Stimulated activated CD4-positive, alpha-beta T cell treated with anti-CD3 and anti-CD28 coated beads, Interleukin-15, amount 100 ng/mL, for 1 hour (primary cell): ENCODE measurements at places on chromosomes 5 and 9.

DNA sequence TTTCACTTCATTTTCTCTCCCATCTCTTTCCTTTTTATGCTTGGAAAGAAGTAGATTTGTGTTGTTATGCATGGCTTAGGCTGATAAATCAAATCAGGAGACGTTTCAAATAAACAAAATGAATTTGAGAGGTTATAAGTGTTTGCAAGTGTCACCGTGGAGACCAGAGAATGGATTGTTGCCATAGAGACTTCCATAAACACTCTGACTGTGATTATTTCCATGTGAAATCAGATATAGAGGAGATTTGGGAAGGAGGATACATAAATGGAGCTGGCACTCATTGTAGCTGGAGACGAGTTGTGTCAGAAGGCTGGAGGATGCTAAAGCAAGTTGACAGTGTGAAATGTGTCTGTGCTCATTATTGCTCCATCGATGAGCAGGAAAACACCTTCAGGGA lies 84.2 kb upstream of the PCSK1 start:
- no peak for DNase-seq

GRCh38 chr9:108511307-108511706 lies 344.5 kb downstream of the ACTL7B start:
- DNase-seq, result no peak

DNA sequence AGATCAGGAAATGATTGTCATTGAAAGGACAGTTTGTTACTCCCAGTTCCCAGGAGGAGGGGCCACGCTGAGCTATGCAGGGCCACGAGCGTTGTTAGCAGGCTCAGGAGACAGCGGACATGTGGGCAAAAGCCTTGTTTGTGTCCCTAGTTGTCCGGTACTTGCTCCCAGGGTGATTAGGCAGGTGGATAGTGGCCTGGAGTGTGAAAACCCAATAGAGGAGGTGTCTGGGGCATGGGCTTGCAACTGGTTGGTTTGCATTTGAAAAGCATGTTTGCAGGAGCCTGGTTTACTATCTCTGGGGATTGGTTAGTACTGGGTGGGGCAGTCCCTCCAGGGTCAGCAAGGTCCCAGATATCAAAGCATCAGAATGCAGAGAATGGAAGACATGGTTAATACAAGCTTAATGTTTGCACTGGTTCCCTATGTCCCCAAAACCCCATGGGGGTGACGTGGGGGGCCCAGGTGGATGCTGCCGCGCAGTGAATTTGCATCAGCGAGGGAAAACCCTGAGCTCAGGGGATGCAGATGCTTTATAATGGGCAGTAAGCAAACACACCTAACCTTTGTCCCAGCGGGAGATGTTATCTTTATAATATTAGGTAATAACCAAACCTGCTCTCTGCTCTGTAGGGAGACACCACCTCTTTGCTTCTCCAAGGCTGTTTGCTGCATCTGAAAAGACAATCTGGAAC lies 39.7 kb downstream of the ROPN1L start:
- no peak for DNase-seq

GRCh38 chr5:142970440-142971030 lies 200.4 kb downstream of the ARHGAP26 start:
- no peak for DNase-seq

- DNase-seq, result no peak
Observed at GRCh38 chr9:27377811-27378456, 81.0 kb upstream of the EQTN start.

DNA sequence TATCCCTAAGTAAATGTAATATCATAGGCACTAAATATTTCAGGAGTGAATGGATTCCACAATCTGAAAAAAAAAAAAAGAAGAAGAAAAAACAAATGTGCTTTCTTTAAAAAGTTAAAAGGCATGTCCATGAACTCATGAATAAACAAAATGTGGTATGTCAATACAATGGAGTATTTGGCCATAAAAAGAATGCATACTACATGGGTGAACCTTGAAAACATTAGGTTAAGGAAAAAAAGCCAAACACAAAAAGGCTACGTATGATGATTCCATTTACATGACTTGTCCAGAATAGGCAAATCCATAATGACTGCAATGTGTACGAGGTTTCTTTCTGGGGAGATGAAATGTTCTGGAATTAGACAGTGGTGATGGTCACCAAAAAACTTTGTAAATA lies 45.3 kb downstream of the FNIP1 start:
- no peak for DNase-seq

- no peak for DNase-seq
Observed at GRCh38 chr9:124254261-124254682, 3.5 kb upstream of the NEK6 start.

GRCh38 chr9:546797-547223 lies 294.7 kb upstream of the DMRT1 start:
- no peak for DNase-seq

- no peak for DNase-seq
Observed at GRCh38 chr5:150301170-150301505, 1.6 kb downstream of the ARSI start.

- no peak for DNase-seq
Observed at GRCh38 chr5:59874675-59875074, 18.9 kb downstream of the PDE4D start.

DNA sequence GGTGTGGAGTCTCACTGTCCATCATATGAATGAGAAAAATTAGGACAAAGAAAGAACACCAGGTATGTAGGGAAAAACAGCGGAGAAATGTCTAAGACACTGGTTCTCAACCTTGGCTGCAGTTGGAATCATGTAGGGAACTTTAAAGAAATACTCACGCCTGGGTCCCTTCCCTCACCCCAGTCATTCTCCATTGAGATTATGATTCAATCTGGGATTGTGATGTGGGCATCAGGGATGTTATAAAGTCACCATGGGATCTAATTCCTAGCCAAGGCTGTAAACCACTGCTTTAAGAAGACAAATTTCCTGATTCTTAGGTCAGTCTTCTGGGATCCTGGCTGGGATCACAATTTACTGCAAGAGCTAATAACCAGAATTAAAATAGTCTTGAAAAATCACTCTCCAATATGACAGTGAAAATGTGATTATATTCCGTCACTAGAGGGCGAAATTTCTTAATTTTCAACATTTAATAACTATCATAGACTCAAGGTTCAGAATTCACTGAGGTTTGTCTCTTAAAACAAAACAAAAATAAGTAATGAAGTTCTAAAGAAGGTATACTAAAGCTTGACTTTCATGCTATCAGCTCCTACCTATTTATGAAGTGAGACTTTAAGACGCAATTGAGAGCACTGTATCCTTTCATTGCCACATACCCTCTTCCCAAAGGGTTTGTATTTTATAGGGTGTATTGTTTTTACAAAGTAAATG lies 60.5 kb downstream of the GLDC start:
- no peak for DNase-seq

GRCh38 chr5:84603568-84604185 lies 219.0 kb upstream of the EDIL3 start:
- DNase-seq, result no peak

DNA sequence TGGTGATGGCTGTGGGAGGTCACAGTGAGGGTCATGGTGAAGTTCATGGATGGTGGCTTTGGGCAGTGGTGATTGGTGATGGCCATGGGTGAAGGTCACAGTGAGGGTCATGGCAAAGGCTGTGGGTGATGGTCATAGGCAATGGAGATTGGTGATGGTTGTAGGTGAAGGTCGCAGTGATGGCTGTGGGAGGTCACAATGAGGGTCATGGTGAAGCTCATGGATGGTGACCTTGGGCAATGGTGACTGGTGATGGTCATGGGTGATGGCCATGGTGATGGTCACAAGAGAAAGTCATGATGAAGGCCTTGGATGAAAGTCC lies 115.6 kb upstream of the IRX4 start:
- DNase-seq, result no peak

DNA sequence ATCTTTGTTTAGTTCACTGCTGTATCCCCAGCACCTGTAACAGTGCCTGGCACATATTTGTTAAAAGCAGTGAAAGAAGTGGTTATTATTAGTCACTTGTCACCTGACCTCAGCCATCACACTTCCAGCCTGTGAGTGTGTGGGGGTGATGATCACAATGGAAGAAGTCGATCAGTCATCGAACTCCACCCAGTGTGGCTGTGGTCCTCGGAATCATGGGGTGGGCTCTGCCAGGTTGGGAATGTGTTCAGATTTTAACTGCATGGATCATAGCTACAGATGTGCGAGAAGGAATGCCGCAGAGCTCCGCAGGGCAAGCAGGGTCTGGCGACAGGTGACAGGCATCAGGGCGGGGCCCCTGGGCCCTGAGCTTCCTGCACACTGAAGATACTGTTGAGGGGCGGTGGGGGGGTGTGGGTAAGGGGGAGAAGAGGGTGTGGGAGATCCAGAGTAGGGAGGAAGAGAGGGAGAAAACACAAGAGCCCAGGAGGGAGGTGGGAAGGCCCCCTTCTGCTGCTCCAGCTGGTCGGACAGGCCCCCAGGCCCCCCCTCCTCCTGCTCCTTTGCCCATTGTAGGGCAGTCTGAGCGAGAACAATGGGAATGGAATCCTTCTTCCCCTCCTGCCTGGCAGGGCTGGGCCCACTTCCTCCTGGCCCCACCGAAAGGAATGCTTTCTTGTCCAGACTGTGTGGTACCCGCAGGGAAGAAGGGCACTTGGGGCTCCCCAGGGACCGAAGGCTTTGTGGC lies 89.6 kb downstream of the SPRY4 start:
- DNase-seq, result no peak

GRCh38 chr5:95891499-95891898 lies 69.0 kb upstream of the GLRX start:
- DNase-seq, result no peak

DNA sequence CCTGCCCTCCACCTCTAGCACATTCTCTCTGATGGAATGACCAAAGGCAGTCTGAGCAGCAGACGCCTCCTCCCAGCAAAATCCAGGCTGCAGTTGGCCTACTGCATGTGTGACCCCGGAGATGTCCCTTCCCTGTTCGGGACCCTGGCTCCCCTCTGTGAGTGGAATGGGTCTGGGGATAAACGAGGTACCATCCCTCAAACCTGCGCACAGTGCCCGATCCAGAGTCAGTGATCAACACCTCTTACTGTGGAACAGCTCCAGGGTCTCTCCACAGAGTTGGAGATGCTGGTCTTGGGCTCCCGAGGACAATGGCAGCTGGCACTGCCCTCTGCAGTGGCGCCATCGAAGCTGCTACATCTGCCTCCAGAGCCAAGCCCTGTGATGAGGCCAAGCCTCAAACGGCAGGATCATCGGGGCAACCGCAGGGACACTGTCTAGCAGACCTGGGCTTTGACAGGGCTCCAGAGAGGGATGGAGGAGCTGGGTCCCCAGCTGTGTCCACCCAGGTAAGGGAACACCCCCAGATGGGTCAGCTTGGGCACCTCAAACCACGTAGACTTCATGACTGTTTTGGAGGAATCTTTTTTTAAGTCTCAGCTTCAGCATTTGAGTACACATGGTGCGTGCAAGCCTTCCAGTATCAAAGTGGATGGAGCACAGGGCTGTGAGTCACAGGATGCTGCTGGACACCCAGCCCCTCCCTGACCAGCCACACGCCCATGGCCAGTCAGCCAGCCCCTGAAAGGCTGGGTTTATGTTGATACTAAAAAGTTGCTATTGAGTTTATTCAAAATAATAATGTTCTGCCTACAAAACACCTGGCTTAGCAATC lies 13.0 kb downstream of the MED10 start:
- no peak for DNase-seq

GRCh38 chr5:177958696-177959095 lies 37.3 kb downstream of the PROP1 start:
- DNase-seq, result no peak

DNA sequence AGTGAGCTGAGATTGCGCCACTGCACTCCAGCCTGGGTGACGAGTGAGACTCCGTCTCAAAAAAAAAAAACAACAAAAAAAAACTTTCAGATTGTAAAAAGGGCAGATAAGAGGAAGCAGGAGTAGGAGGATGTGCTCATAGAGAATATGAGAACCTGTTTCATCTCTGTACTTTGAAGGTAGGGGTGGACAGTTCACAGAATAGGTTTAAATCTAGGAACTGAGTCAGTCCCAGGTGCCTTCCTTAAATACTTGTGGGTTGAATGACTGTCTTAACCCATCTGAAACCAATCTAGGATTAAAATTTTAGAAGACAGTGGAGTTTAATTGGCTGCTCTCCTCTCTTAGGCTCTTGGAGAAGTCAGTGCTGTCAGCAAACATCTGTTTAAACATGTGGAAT lies 12.4 kb downstream of the POLK start:
- DNase-seq, result no peak

- no peak for DNase-seq
Observed at GRCh38 chr5:79143684-79144379, 32.2 kb downstream of the BHMT start.

DNA sequence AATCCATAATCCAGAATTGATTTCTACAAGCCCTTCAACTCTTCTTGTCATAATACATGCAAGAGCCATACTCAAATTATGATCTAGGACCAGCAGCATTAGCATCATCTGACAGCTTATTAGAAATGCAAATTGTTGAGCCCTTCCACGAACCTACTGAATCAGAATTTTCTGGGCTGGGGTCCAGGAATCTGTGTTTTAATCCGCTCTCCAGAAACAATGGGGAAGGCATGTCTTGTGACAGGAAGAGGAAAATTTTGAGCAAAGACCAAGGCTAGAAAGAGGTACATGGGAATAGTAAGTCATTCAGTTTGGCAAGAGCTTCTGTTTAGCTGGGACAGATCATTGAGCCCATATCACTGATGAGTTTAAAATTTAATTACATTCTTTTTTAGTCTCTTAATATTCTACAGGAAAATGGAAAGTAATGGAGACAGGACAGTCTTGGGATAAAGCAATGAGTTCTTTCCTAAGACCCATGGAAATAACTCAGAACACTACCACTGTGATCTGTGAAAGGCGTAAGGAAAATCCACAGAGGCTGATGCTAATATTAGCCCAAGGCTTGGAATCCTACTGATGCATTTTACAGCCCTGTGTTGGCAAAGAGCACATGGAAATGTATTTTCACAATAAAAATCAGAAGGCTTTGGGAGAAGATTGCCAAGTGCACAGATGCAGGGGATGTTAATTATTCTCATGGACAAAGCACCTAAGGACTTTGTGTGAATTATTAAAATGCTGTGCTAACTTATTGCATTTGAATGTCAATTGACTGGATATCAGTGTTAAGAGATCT lies 73.7 kb upstream of the STK32A start:
- no peak for DNase-seq

DNA sequence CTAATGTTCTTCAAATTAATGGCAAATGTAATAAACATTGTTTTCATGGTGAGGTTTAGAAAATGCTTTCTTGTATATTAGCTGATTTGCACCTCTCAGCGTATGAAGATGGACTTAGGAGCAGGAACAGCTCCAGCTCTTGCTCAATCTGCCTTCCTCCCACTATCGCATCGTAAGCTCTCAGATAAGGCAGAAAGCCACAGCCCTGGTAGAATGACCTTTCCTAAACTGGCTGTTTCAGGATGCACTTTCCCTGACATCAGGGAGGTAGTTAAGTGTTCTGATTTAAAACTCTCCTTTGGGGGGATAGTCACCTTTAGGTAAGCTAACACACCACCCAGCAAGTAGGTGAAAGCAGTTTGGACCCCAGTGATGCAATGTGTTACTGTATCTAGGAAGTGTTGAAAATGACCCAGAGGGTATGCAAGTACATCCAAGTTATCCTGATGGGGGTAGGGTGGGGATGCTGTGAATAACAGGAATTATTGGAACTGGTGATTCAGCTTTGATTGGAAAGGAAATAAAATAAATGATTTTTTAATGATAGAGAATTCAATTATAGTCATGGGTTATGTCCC lies 72.3 kb downstream of the LMNB1 start:
- DNase-seq, result no peak
